ENCODE measurements at places on chromosomes 3 and 15. TPM values are rescaled to one million over a fixed set of nuclear protein-coding genes. Genes with fewer than 3 reads are reported as not detected.

Gene KLHL18
- total RNA-seq, result 55.9 TPM

- H3K4me1 ChIP-seq, result no peaks in the 10 kb centered on the region
- H3K36me3 ChIP-seq, result no peaks in the 10 kb centered on the region
- H3K27ac ChIP-seq, result no peak overlapping the region
- DNase-seq, result no peak
- no peak overlapping the region for H3K4me3 ChIP-seq
- no peaks in the 10 kb centered on the region for H3K27me3 ChIP-seq
Measured at GRCh38 chr3:31013843-31014242, 119.4 kb upstream of the GADL1 start.

GRCh38 chr3:52400275-52400793 lies 44.6 kb downstream of the SEMA3G start:
- peaks cover 49% of the 10 kb centered on the region for H3K36me3 ChIP-seq
- no peak overlapping the region for H3K4me3 ChIP-seq
- H3K4me1 ChIP-seq, result no peaks in the 10 kb centered on the region
- no peaks in the 10 kb centered on the region for H3K27me3 ChIP-seq

DNA sequence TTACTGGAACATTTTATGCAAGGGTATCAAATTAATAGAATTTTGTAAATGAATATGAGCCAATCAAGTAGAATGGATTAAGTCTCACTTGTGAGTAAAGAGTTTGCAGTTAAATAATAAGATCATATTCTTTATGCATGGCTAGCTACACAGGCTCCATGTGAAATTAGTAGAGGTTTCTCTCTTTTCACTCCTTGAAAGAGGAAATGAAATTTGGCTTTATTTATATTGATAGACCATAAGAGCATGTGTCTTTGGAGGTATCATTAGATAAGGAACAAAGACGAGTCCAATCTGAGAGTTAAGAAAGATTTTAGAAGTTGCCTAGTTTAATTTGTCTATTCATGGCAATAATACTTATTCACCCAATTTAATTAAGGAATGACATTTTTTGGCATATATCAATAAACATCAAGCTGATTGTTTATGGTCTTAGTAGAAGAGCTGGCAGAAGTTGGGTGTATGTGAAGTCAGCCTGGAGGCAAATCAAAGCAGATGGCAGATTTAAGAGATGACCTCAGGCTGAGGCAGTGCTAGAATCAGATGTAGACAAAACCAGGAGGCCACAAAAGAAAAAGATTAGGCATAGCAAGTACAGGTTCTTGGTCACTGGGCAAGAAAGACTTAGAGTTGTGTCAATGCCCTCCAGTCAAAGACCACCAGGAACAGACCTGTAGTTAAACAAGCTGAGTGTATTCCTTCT lies 406.5 kb upstream of the ARHGEF26 start:
- H3K27me3 ChIP-seq, result no peaks in the 10 kb centered on the region
- no peak overlapping the region for H3K27ac ChIP-seq
- no peaks in the 10 kb centered on the region for H3K36me3 ChIP-seq
- no peak overlapping the region for H3K4me3 ChIP-seq
- no peaks in the 10 kb centered on the region for H3K4me1 ChIP-seq

DNA sequence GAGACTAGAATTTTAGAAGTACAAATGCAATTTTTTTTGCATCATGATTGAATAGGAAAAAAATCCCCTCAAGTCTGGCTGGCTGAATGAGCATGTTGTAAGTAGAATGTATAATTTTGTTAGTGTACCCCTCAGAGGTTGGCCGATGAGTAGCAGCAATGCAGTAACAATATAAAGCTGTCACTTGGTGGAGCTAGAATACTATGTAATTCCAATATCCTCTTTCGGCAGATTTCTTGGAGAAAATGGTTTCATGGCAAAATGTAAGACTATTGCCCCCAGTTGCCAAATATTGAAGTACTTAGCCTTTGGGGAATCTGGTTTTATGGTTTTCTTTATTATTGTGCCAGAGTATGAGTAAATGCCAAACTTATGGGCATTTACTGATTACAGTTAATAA lies 39.8 kb upstream of the SGO1 start:
- H3K36me3 ChIP-seq, result no peaks in the 10 kb centered on the region
- H3K27ac ChIP-seq, result no peak overlapping the region
- no peaks in the 10 kb centered on the region for H3K4me1 ChIP-seq
- H3K27me3 ChIP-seq, result no peaks in the 10 kb centered on the region

DNA sequence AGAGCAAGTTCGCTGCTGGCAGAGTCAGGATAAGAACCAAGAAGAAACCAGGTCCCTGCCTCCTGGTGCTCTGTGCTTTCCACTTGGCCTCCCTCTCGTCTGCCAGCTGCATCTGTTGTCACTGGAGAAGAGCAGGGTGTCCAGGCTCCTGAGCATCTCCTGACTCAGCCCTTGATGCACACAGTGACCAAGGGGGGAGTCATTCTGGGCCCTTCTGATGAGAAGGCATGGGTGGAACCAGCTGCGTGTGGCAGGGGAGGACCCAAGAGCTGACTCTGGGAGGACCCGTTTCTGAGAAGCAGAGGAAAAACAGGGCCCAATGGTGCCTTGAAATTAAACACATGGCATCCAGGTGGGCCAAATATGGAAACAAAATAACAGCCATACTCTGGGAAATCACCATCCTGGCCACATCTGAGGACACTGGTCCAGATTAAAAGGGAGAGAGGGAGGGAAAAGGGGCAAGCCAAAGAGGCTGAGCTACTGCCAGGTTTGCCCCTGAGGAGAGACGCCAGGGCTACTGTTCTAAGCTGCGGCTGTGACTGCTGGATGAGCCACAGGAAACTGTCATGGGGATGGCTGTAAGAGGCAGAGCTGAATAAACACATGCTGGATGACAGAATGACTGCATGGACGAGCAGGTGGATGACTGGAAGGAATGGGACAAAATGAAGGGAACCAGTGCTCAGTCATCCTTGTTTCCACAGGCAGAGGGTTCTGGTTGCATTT lies 58.1 kb upstream of the CA12 start:
- no peak overlapping the region for H3K4me3 ChIP-seq
- no peaks in the 10 kb centered on the region for H3K27me3 ChIP-seq
- H3K4me1 ChIP-seq, result no peaks in the 10 kb centered on the region
- H3K27ac ChIP-seq, result no peak overlapping the region
- peak; percentile 37 for DNase-seq
- no peaks in the 10 kb centered on the region for H3K36me3 ChIP-seq

Measured in adrenal gland (tissue), 19 donors.